ENCODE measurements at places on chromosomes 13 and 19.

- no peak for DNase-seq
These were observed 18.6 kb upstream of the LATS2 start for GRCh38 chr13:21079761-21080592.

DNA sequence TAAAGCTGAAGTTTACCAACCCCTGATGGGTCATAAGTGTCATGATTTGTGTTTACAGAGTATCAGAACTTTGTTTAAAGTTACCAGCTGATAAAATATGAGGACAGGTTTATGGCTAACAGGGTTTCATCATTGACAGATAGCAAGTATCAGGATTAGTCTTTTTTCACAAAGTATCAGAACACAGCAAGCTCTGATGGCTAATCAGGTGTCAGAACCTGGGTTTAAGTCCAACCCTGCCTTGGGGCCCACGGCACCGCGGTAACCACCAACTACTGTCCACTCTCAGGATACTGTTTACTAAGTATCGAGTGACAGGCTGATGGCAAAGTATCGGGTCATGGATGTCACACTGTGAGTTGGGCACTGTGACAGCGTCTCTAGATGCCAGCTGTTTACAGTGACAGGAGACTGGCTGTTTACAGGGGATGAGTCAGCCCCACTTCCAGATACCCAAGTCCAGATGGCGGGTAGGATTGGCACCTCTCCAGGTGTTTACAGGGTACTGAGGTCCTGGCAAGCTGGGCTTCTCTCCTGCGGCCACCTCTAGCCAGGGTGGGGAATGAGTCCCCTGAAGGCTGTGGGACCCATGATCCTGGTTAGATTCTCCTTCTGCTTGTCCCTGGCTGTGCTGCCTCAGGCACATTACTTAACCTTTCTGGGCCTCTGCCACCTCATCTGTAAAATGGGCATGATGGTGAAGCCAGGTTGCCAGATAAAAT is 21.8 kb downstream of the ARRDC2 start:
- DNase-seq: no peak

- DNase-seq: no peak
These were observed 121.0 kb upstream of the LSM14A start for GRCh38 chr19:34051255-34051654.

GRCh38 chr19:47679922-47680857 is 33.0 kb upstream of the EHD2 start:
- no peak for DNase-seq

DNA sequence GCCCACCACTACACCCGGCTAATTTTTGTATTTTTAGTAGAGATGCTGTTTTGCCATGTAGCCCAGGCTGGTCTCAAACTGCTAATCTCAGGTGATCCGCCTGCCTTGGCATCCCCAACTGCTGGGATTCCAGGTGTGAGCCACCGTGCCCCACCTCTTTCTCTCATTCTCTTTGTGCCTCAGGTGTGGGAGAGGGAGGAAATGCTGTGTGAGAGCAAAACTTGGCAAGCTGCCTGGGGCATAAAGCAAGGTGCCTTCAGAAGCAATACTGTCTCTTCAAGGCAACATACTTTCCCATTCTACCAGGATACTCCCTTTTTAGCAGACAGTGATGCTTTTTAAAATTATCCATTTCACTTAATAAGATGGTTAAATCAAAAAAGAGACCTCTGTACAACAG is 53.2 kb upstream of the RFC3 start:
- no peak for DNase-seq

DNA sequence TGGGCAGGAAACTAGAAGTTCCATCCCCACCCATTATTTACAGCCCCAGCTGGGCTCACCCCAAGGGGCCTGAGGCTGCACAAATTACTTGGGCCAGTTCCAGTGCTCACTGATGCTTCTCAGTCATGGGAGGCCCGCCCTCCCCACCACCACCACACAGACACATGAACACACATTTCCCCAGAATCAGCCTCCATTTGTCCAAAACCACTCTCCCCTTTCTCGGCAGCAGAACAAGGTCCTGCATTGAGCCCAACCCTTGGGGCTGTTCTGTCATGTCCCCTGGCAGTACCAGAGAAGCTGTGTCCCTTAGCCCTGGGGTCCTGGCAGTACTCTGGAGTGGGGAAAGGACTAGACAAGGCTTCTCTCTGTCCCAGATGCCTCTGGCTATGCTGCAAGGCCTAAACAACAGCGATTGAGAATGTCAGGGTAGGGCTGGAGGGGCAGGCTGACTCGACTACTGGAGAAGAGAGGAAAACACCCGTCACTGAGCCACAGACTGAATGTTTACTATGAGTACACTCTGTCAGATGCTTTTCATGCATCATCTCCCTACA is 21.8 kb downstream of the SAMD4B start:
- DNase-seq: peak; percentile 92

DNA sequence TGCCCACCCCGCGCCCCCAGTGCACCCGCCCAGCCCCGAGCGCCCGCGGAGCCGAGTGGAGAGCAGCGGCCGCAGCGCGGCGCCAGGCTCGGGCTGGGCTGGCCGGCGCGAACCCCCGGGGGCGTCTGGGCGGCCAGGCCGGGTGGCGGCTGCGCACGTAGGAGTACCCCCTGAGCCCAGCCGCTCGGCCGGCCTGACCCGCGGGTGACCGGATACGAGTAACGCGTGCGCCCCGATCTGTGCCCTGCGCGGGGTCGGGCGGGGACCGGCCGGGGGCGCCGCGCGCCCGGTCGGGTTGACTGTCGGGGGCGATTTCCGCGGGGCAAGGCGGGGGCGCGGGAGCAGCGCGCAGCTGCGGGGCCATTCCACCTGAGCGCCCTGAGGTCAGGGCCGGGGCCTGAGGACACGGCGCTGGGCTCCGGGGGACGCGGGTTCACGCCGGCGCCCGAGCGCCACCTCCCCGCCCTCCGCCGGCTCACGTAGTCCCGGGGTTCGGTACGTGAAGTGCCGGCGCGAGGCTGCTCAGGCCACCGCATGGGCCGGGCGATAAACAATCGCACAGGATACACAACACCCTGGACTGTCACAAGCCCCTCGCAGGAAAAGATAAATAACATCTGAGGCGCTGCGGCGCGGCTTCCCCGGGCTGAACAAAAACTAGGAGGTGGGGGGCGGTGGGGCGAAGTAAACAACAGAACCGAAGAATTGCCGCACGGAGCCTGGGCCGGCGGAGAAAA is 37.6 kb upstream of the FLT1 start:
- DNase-seq: no peak

DNA sequence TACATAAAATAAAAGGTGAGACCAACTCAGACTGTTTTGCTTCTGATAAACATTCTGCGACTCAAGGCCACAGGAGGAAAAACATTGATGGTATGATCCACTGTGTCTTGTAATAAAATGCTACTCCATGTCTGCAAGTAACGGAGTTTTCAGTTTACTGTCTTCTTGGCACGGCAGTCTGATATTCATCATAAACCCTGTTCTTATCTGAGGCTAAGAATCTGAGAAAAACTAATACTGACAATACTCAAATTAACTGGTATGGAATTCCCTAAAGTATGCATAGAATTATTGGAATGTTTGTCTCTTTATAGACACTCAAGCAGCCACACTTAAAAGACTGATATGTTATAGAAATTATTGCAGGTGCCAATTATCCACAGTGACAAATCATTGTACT is 125.5 kb downstream of the TBC1D4 start:
- DNase-seq: no peak

DNA sequence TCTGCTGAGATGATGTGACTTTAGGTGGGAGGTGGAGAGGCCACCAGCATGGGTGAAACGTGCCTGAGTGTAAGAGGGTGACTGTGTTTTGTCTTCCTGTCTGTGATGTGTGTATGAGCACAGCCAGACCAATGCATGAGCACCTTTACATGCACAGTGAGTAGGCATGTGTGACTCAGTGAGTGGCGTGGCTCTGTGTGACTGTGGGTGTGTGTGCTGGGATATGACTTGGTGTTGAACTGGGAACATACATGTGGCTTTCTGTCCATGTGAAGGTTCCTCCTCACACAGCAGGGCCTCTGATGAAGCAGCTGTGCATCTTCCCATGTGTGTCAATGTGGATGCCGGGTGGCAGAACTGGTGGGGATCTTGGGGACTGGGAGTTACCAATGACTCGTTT is 19.9 kb upstream of the LGALS13 start:
- no peak for DNase-seq

GRCh38 chr13:98819382-98820010 is 67.0 kb upstream of the SLC15A1 start:
- DNase-seq: no peak

DNA sequence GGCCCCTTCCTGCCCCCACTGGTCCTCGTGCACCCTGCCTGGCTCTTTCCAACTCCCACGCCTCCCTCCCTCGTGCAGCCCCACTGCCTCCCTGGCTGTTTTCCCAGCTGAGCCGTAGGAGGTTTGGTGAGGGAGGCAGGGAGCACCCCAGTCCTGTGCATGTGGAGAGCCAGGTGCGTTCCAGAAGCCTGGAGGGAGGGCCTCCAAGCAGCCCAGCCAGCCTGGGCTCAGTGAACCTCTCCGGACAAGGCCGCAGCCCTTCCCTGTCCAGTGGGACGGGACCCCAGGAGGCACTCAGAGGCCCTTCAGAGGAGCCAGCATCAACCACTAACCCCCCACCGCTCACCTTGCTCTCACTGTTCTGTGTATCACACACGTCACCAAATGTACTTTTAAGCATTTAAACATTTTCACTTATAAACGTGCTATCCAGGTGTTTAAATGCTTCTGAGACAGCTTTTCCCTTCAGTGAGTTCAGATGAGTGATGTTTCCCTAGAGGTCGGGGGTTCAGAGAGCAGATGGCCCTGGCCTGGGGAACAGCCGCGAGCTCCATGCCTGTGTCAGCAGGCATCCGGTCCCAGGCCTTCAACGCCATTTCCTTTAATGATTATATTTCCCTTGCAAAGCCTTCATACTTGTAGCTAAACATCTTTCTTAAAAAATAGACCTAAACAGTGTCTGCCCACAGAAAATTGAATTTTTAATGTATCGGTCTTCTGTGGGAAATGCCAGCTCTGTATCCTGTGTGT is 122.6 kb downstream of the ATP11A start:
- no peak for DNase-seq

DNA sequence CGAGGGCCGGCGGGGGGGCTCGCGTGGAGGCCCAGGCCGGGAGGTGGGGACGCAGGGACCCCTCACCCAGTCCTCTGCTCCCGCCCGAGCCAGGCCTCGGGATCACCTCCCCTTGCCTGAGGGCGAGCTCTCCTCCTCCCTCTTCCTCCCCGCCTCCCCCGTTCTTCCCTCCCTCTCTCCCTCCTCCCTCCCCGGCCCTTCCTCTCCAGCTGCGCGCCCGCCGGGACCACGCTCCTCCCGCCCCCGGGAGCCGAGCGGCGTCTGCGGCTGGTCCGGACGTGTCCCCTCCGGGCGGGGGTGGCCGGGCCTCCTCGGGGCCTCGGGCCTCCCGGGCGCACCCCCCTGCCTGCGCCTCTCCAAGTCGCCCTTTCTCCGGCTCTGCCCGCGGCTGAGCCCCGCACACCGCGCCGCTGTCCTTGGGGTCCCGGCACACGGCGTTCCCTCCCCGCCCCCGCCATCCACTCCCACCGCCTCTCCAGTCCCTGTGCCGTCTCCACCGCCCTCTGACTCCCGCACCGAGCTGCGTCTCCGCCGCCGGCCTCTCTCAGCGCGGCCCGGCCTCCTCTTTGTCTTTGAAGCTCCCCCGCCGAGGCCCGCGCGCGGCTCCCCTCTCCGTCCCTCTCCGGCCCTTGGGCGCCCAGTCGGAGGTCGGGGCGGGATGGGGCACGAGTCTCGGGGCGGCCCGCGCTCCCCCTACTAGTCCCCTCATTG is 5.7 kb downstream of the SOX1 start:
- no peak for DNase-seq

GRCh38 chr13:31848621-31849020 is 109.3 kb downstream of the RXFP2 start:
- no peak for DNase-seq

GRCh38 chr13:68173111-68173510 is 943.0 kb upstream of the PCDH9 start:
- no peak for DNase-seq

- no peak for DNase-seq
These were observed 21.2 kb downstream of the MAST1 start for GRCh38 chr19:12859546-12859945.

DNA sequence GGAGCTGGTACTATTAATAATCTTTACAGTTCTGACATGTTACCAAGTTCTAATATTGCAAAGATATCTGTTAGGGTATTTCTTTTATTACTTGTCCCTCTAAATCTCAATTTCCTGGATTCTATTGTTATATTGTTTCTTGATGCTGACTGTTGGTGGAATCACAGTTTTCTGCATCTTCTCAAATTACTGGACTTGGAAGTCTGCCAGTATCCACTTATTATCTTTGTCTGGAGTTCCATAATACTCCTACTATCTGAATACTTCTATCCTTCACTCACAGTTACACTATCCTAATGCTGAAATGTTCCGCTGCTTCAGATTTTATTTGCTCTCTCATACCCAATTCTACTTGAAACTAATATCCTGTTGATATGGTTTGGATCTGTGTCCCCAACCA is 1985.7 kb upstream of the PRR20A start:
- no peak for DNase-seq

All from foreskin melanocyte (primary cell).